ENCODE measurements at places on chromosomes 4 and X.

- DNase-seq = no peak
Observed at GRCh38 chrX:151997539-151997938, 23.1 kb upstream of the GABRE start.

DNA sequence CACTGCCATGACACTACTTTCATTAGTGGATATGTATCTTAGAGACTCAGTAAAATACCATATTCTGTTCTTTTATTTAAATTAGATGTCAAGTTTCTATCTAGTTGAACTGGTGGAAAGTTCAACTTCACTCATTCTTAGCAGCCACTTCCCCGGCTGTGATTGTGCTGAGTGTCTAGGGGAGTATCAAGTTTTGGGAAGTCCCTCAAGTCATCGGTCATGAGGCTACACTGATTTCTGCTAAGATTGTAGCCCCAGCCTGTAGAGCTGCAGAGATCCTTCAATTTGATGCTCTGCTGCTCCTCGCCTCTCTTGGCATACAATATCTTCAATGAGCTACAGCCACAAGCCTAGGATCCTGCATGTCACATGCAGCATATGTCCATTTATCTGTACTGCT, 53.9 kb downstream of the DMP1 start:
- DNase-seq = no peak

GRCh38 chr4:53923921-53924320, 140.5 kb downstream of the CHIC2 start:
- no peak for DNase-seq

DNA sequence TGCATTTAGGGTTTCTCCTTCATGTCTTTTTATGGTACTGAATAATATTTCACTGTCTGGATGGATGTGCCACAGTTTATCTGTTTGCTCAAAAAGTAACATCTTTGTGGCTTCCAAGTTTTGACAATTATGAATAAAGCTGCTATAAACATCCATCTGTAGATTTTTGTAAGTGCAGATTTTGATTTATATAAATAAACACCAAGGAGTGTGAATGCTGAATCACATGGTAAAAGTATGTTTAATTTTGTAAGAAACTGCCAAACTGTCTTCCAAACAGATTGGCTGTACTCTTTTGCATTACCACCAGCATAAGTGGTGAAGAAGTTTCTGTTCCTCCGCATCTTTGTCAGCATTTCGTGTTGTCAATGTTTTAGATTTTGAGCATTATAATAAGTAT, 158.7 kb upstream of the GIMD1 start:
- DNase-seq = no peak

DNA sequence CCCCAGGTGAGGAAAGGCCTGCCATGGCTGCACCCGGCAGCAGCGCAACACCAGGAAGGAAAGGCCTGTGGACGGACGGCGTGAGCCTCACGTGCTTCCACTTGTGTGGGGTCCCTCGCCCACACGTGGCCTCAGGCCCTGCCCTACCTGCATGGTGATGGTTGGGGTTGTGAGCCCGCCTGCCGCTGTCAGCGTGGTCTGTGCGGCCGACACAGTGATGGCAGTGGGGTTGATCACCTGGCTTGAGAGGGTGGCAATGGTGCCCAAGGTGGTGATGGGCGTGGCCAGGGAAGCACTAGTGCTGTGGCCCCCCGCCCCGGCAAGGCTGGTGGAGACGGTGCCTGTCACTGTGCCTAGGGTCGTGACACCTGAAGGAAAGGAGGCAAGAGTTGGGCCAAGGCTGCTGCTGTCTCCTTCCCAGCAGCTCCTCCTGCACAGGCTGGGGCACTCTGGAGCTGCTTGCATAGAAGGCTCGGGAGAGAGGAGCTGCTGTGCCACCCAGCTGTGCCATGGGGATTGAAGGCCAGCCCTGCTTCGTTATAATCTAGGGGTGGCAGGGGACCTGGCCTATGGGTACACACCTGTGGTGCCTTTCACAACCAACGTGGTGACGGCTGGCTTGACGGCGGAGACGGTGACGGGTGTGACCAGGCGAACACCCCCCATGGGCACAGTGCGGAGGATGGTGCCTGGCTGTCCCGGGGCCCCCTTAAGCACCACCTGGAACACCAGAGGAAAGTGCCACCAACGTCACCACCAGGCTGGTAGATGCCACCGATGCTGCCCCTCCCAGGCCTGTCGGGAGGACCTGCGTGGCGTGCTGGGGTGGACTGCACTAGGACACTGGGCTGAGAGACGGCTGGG, 11.8 kb upstream of the RENBP start:
- no peak for DNase-seq

DNA sequence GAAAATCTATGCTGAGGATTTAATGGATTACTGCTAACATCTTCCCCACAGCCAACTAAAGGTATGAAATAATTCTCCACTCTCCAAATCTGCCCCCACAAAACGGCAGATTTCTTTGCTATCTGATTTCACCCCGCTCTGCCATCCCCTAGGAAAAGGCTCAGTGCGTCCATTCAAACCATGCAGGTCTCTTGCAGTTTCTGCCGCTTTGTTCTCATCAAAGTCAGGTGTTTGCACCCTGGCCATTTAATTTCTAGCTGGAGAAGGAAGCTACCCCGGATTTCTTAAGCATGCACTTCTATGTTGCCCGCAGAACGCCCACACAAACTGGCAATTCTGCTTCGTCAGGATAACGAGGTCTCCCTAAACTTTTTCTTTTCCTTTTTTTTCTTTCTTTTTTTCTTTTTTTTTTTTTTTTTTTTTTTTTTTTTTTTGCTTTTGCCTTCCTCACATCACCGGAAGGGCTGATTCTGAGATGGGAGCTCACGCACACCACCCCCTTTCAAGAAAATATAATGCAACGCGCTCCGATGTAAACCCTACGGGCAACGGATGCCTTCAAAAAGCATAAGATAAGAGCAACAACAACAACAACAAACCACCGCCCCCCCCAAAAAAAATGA, 3.3 kb downstream of the NLGN4X start:
- no peak for DNase-seq

GRCh38 chrX:8841911-8842310, 40.7 kb upstream of the FAM9A start:
- no peak for DNase-seq

- DNase-seq = no peak
Observed at GRCh38 chr4:112523008-112523721, 7.2 kb upstream of the NEUROG2 start.

DNA sequence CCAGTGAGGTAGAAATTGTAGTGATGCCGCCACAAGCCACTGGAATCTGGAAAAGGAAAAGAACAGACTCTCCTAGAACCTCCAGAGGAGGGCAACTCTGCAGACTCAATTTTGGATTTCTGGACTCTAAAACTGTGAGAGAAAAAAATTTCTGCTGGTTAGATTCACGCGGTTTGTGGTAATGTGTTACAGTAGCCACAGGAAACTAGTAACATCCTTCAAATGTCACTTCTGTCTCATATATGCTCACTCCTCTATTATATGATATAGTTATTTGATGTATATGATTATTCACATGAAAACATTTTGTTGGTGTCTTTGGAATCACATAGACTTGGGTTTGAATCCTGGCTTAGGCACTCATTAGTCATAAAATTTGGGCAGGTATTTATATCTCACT, 18.8 kb downstream of the LDOC1 start:
- DNase-seq = no peak

DNA sequence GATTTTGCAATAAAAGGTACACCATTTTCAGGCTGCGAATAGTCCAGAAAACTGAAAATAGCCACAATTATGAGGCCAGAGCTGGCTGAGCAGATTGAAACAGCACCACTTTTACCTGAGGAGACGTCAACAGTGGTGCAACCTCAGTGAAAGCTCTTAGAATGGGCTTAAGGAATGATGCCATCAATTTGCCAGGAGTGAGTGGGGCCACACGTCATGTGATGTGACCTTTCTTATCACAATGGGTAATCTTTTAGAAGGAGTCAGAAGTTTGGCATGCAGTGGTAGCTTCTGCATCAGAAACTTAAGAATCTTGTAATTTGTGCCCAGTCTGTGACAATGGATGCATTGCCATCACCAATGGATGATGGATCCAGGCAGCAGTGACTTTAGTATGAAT, 27.6 kb downstream of the ZNF81 start:
- no peak for DNase-seq

DNA sequence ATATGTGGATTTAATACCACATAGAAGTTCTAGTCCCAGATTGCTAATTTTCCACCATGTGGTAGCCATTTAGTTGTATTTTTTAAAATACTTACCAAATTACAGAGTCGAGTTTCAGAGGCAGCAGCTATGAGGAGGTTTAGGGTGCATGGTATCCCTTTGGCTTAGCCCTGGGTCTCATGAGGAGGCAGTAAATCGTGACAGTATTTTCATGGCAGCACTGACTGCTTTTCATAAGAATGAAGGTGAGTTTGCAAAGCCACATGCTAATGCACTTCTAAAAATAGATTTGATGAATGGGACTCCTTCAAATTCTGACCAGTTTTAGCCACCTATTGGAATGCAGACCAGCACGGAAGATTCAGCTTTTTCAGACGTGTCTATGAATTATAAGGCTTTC, 114.0 kb upstream of the FRG1 start:
- DNase-seq = no peak

- no peak for DNase-seq
Observed at GRCh38 chr4:176266026-176266425, 3.0 kb downstream of the ASB5 start.

- no peak for DNase-seq
Observed at GRCh38 chrX:97563531-97564133, 679.9 kb downstream of the RPA4 start.

DNA sequence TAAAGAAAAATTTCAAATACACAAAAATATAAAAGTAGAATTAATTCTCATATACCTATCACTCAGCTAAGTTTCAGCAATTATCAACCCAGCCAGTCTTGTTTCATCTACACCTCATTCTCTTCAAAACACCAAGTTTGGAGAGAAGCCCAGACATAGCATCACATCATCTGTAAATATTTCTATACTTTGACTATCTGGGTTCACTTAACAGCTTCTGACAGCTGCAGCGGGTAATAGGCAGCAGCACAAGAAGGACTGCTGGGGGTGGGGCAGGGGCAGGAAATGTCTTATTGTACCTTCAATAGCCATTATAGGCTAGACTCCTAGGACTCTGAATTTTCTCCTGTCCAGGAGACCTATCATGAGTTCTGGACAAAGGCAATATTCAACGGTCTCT, 54.1 kb downstream of the PHF8 start:
- DNase-seq = no peak

DNA sequence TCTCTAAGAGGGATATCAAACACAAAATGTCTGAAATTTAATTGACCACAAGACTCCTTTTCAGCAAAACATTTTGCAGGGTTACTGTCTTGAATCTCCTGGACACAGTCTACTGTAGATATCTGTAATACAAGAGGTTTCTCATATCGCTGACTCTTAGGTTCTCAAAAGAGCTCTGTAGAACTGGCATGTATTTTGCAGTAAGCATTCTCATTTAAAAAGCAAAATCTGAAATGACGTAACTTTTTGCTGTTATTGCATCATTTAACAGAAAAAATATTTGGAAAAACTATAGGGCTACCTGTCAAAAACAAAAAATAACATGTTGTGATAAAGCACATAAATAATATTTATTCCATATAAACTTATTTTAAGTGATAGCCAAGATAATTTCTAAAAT, 114.2 kb downstream of the CDS1 start:
- DNase-seq = no peak

Data from DMS79 treated with DMSO at 0.1 percent for 48 hours (cell line).